ENCODE measurements at places on chromosomes 2 and 18. TPM values are rescaled to one million over a fixed set of nuclear protein-coding genes. Genes with fewer than 3 reads are reported as not detected.

The ATF2 gene
- total RNA-seq, result 70.3 TPM

The ANKRD62 gene
- not detected for total RNA-seq

The B4GALT6 gene
- 46.3 TPM for total RNA-seq

The DCDC2C gene
- total RNA-seq, result not detected

The GAREM2 gene
- 26.4 TPM for total RNA-seq

The IL1RL1 gene
- total RNA-seq, result 0.09 TPM

The ALPI gene
- not detected for total RNA-seq

The MRPS9 gene
- total RNA-seq, result 39.6 TPM

The ACTR3 gene
- total RNA-seq, result 150 TPM

The TEX44 gene
- not detected for total RNA-seq

The SPC25 gene
- 10.1 TPM for total RNA-seq

The MOCOS gene
- total RNA-seq, result 3.2 TPM

The IL36RN gene
- total RNA-seq, result 0.84 TPM

The DSG4 gene
- 0.09 TPM for total RNA-seq

The LIMS4 gene
- 1.2 TPM for total RNA-seq

The STON1 gene
- 35.0 TPM for total RNA-seq

The TFCP2L1 gene
- total RNA-seq, result 0.16 TPM

The ST8SIA5 gene
- total RNA-seq, result 0.75 TPM

The KCNK3 gene
- 6.6 TPM for total RNA-seq

The MOGAT1 gene
- not detected for total RNA-seq

The SLC4A5 gene
- 9.3 TPM for total RNA-seq

The RAB27B gene
- total RNA-seq, result 1.3 TPM

The CAPN10 gene
- 58.6 TPM for total RNA-seq

The RPIA gene
- 23.3 TPM for total RNA-seq

The TMEM178A gene
- 11.9 TPM for total RNA-seq

The ASB18 gene
- not detected for total RNA-seq

The C2orf15 gene
- total RNA-seq, result 7.8 TPM

The SERPINB10 gene
- not detected for total RNA-seq

The SLC14A1 gene
- not detected for total RNA-seq

The DNAH6 gene
- total RNA-seq, result 1.3 TPM

The IL1RL2 gene
- not detected for total RNA-seq

The LOXHD1 gene
- total RNA-seq, result 0.14 TPM

The DYNC1I2 gene
- 111 TPM for total RNA-seq

The CXCR1 gene
- total RNA-seq, result not detected

The IDH1 gene
- 87.7 TPM for total RNA-seq

The MYCN gene
- total RNA-seq, result 69.1 TPM
